ENCODE measurements at places on chromosomes 11 and 22.

DNA sequence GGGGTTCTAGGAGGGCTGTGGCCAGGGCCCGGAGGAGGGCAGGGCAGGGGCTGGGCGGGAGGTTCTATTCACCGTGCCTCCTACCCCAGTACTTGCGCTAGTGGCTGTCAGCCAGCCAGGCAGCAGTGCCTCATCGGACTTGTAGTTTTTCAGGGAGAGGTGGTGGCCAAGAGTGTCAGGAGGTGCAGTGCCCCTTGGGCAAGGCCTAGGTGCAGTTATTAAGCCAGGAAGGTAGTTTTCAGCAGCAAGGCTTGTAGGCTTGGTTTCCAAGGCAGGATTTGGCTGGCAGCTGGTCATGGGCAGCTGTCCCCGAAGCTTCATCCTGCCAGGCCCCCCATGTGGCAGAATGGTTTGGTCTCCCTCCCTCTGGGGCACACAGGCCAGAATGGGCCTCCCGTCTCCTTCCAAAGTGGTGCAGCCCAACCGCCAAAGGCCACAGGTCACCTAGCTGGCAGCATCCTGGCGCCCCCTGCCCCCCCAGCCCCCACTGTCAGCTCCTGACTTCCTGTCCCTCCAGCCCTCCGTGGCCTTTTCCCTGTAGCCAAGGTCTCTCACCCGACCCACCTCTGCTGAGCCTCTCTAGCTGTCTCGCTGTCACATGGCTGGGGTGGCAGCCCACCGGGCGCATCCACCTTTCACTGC is 8.5 kb downstream of the CCDC88B start:
- DNase-seq = no peak

DNA sequence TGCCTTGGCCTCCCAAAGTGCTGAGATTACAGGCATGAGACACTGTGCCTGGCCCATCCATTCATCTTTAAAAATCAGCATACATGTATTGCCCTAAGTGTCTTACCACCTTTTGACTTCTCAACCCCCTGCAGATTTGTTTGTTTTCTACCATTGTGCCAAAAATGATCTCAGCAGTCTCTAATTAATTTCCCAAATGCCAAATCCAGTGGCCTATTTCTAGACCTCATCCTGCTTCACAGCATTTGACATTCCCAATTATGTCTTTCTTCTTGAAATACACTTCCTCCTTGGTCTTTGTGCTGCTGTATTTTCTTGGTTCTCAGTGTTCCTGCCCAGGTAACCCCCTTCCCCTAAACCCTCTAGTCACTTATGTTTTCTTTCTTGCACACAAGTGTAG is 46.0 kb upstream of the GRAMD1B start:
- DNase-seq = no peak

DNA sequence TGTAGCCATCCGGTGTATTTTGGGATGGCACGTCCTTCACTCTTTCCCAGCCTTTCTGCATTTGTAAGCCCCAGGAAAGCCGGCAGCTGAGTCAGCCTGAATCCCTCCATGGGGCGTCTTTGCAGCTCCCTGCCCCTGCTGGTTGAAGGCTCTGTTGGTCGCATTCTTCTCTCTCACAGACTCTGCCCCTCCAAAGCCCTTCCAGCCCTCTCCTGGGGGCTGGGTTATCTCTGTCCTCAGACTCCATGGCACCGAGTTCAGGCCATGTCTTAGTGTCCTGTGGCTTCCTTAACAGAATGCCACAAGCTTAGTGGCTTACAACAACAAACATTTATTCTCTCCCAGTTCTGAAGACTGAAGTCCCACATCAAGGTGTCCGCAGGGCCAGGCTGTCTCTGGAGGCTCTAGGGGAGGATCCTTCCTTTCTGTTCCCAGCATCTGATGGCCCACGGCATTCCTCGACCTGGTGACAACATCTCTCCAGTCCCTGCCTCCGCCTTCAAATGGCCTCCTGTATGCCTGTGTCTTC is 62.2 kb downstream of the BCR start:
- peak; percentile 85 for DNase-seq

DNA sequence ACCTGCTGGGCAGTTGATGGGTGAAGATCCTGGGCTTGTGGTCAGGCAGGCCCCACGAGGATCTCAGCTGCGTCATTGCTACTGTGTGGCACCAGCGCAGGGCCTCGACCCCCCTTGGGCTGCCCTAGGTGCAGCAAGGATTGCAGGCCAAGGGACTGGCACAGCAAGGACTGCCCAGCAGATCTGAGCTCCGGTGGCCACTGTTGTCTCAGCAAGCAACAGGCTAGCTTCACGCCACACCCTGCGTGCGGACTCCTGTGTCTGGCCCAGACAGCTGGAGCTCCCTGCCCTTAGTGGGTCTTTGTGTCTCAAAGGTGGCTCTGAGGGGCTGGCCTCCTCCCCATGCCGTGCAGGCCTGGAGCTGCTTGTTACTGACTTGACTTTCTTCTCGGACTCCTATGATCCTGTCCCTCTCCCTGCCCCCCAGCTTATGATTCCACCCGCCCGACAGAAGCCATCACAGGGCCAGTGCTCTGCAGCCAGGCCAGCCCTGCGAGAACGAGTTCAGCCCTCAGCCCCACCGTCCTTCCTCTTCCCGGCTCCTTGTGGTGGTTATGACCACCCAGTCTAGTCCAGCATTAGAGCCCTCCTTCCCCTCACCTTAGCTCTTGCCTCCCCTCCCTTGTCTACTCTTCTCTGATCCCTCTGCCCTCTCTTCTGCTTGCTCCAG is 295.6 kb downstream of the TBC1D22A start:
- DNase-seq = no peak

GRCh38 chr22:42862045-42862734 is 5.1 kb upstream of the ARFGAP3 start:
- DNase-seq = no peak

DNA sequence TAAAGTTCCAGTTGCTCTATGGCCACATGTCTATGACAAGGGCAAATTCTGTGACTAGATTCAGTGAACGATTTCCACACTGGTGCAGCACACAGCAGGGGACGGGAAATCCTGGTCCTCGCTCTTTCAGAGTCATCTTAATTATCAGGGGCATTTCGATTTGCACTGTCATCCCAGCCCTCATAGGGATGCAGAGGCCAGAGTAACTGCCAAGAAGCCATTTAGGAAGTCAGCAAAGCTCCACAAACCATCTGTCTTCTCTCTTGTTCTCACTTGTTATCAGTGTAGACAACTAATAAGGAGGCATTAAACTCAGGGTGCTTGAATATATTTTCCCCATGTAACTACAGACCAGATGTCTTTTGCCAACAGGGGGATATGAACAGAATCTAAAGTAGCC is 151.7 kb downstream of the STK33 start:
- DNase-seq = no peak

All from iPS DF 6.9 (cell line).